T-helper 1 cell (primary cell): ENCODE measurements at places on chromosomes 6 and 20.

GRCh38 chr6:14035874-14036273 is 81.7 kb upstream of the CD83 start:
- no peak for DNase-seq

DNA sequence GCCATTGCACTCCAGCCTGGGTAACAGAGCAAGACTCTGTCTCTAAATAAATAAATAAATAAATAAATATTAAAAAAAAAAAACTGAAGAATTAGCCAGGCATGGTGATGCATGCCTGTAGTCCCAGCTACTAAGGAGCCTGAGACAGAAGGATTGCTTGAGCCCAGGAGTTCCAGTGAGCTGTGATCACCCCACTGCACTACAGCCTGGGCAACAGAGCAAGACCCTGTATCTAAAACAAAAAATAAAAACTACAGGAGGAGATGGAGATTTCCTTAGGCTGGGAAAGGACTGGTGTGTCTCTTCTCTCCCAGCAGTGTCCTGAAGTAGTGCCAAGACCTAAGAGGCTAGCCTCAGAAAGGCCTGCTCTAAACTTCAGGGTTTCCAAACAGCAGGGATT is 8.1 kb upstream of the GTF3C6 start:
- no peak for DNase-seq

DNA sequence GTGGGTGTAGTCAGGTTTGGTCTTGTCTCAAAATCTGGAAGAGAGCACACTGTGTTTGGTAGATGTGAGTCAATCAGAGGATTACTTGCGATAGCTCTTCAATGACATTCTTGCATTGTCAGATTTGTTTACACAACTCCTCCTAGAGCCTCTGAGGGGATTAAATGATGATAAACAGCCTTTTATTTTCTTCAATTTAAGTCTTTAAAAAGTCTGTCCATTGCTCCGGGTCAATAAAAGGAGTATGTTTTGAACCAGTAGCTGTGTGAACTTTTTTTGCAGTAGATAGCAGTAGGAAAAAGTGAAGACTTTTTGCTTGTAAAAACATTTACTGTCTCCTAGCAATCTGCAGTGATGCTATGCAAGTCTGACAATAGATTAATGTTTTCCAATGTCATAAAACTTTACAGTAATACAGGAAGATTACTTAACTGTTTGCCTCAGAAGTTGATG is 49.9 kb downstream of the GJA1 start:
- no peak for DNase-seq

DNA sequence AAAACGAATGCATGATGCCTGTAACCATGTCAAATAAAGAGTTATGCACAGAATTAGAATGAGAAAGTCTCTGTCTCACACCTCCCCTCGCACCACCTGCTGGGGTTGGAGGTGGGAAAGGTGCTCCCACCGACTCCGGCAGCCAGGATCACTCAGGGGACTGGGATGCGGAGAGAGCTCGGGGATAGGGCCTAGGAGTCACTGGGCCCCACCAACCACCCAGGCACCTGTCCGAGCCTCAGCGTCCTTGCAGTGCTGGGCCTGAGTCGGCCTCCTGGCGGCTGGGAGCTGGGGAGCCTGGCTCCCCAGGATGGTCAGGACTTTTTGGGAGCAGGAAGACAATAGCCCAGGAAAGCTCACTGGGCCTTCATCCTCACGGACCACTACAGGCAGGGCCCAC is 22.4 kb upstream of the CHRNA4 start:
- DNase-seq, result no peak
